HCT116 (cell line): ENCODE measurements at places on chromosomes 16 and 17. TPM values are rescaled to one million over a fixed set of nuclear protein-coding genes. Genes with fewer than 3 reads are reported as not detected.

Gene KRTAP9-4
- total RNA-seq, result not detected

DNA sequence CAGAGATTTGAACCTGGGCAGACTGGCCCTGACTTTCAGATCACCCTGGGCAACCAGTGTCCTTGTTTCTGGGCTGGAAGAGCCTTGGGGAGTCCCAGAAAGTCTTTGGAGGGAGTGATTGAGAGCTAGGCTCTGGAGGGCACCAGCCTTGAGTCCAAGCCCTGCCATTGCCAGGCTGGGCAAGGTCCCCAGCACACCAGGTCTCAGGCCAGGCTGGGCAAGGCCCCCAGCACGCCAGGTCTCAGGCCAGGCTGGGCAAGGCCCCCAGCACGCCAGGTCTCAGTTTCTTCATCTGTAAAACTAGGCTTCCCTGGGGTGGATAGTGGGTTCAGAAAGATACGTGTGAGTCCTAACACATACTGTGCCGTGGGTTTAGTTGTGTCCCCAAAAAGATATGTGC, 135.0 kb downstream of the IRF8 start:
- DNase-seq, result no peak

Gene ATP2A1
- total RNA-seq, result 10.3 TPM

DNA sequence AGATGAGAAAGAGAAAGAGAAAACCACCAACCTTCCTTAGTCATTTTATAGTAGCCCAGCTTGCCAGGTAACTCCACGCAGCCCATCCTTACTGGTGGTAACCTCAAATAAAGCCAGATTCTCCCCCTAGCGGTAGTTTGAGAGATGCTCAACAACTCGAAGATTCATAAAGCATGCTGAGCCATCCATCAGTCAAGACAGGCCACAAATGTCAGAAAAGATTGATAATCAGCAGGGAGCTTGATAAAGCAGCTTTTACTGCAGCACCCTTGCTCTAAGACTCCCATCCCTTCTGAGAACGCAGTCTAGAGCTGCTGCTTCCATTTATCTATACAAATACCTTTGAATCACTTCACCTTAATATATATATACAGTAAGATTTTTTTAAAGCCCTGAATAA, 451.5 kb upstream of the HSBP1 start:
- peak; percentile 29 for DNase-seq

DNA sequence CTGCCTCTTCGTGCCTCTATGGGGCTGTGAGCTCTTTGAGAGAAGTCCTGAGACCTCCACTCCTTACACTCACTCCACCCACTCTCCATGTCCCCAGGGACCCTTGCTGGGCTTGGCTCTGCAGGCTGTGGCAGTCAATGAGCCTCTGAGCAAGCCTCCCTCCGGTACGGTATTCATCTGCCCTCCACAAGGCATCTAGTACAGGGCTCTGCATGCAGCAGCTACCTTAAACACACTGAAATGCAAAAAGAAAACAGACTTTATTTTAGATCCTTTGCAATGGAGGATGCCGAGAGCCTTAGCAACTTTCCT, 38.9 kb upstream of the SMPD3 start:
- no peak for DNase-seq

DNA sequence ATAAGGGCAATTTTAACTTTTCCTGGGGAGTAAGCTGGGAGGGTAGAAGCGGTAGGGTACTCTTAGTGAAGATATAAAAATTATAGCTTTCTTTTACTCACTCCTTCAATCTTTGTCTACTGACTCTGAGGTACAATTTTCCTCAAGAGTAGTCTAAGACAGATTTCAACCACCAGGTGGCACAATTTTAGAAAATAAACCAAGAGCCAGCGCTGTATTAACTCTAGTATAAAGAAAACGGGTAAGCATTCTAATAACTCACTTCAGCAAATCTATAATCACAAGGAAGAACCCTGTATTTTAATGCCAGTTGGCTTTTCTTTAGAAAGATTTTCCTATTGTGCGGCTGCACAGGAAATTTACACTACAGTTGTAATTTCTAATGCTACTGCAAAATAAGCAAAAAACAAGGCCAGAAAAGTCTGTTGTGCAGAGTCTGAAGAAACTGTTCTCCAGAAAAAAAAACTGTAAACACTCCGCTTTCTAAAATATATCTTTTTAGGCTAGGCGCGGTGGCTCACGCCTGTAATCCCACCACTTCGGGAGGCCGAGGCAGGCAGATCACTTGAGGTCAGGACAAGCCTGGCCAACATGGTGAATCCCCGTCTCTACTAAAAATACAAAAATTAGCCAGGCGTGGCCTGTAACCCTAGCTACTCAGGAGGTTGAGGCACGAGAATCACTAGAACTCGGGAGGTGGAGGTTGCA, 1.9 kb downstream of the CMC2 start:
- DNase-seq, result peak; percentile 63
